Stimulated activated CD8-positive, alpha-beta memory T cell treated with anti-CD3 and anti-CD28 coated beads, Interleukin-12 subunit alpha, Interleukin-12 subunit beta, amount 100 ng/mL, for 4 hours (primary cell): ENCODE measurements at places on chromosomes 3 and 15.

DNA sequence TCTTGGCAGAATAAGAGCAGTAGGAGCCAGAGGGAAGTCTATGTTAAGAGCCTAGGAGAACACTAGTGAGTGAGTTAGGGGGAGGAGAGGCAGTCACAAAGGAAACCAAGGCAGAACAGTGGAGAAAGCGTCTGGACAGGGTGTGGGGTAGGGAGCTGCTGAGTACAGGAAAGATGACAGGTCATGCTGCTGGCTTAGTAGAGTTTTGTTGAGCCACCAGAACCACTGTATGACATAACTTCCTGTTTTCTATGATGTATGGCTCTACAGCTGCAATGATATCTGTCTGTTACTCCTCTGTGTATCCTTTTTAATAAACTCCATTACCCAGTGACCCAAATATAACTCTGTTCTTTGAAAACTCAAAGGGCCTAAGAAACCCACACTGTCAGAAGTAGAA, 10.6 kb upstream of the STT3B start:
- DNase-seq: no peak

DNA sequence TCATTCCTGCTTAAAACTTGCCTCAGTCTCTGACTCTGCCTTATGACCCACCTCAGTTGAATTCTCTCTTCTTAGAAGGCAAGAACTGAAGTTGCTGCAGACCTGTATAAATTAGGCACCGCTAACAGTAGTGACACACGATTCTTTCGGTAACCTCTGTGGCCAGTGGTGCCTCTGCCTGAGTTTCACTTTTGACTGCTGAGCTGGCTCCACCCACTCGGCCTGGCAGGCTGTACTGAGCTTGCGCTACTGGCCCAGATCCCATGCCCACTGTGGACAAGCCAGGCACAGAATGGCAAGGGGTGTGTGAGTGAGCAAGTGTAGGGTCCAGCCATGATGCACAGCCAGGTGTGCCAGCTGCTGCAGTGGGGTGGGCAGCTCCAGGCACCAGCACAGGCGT, 19.1 kb upstream of the EIF1B start:
- DNase-seq: no peak

DNA sequence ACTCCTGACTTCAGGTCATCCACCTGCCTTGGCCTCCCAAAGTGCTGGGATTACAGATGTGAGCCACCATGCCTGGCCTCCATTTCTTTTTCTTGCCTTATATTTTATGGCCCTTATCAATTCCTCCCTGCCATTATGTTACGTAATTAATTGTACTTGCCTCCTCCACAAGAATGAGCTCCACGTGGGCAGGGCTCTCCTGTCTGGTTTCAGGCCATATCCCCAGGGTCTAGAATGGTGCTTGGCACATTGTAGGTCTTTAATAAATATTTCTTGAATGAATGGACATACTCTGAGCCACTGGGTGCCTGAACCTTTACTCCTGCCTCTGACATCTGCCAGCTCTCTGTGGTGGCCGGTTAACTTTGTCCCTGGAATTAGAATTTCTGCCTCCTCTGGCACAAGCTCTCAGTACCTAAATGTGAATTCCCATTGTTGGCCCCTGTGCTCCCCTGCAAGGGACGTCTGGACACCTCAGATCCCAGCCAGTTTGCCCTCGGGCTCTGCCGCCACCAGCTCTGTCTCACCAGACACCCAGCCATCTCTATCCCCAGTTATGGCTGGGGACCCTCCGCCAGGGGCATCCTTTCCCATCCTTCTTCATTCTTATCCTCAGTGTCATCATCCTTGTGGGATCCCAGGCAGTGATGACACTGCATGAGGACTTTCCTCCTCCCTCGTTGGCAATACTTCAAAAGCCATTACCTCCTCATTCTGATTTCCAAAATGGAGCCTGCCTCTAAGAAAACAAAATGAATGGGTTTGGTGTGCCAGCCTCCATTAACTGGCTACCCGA, 165.6 kb upstream of the SMAD3 start:
- DNase-seq: no peak

DNA sequence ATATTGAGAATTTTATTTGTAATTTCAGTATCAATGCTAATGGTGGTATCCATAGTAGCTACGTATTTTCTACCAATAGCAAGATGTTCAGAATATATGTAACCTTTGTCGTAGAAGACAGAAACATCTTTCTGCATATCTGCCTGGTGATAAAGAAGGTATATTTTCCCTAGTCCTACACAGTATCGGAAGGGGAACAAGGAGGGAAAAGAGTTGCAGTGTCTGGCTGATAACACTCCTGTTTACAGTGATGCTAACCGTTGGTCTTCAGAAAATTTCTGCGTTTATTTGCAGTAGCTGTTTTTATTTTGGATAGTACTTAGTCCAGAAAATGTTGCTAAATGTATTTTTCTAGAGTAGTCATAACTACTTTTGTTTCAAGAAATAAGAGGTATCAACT, 25.2 kb downstream of the TSC22D2 start:
- DNase-seq: no peak

DNA sequence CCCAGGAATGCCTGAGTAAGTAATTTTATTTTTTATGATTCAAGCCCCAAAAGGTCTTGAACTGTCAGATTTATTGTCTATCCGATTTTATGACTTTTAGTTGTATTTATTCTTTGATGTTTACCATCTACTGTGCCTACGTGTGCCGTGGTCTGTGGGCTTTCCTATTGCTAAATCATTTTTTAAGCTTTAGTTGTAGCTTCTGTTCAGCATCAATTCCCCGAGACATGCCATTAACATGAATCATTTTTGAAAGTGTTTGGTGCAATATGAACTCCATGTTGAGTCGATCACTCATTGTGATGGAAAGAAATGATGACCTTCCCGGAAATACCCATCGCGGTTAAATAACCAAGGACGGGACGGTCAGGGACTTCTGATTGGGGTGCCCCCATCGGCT, 268.7 kb upstream of the THRB start:
- no peak for DNase-seq

- DNase-seq: no peak
Observed at GRCh38 chr3:136567599-136568188, 184.5 kb downstream of the STAG1 start.

GRCh38 chr3:59730591-59730990, 680.8 kb upstream of the CFAP20DC start:
- no peak for DNase-seq

DNA sequence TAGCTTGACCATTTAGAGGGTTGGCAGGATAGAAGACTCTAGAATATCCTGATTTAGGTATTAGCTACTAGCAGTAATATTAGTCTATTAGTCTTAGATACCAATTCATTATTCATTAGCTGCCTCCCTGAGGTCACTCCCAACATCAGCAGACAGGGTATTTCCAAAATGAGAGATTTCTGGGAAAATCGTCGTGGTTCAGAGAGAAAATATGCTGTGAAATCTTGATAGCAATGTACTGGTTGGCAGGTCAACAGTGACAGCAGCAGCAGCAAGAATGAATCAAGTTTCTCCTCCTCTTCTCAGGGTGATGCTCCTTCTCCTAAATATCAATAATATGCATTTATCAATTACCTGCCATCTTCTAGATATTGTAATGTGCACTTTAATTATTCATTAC, 41.3 kb upstream of the ROBO1 start:
- DNase-seq: no peak

GRCh38 chr3:17091910-17092582, 207.3 kb downstream of the PLCL2 start:
- no peak for DNase-seq

DNA sequence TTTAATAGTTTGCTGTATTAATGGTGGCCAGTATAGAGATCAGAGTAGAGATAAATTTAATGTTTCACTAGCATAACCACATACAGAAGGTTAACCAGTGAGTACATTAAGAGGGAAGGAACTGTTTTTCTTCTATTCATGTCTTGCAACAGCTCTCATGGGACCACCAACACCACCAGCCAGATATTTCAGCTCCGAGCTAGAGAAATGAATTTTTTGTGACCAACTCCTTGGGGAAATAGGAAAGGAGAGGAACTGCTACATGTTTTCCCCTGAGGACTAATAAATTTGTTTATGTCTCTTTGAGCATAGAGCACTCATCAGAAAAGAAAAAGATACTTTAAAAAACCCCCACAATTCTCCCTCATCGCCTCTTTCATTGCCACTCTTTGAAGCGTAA, 247.5 kb downstream of the MBNL1 start:
- DNase-seq: no peak

- no peak for DNase-seq
Observed at GRCh38 chr3:133742351-133743091, 3.7 kb upstream of the TF start.

DNA sequence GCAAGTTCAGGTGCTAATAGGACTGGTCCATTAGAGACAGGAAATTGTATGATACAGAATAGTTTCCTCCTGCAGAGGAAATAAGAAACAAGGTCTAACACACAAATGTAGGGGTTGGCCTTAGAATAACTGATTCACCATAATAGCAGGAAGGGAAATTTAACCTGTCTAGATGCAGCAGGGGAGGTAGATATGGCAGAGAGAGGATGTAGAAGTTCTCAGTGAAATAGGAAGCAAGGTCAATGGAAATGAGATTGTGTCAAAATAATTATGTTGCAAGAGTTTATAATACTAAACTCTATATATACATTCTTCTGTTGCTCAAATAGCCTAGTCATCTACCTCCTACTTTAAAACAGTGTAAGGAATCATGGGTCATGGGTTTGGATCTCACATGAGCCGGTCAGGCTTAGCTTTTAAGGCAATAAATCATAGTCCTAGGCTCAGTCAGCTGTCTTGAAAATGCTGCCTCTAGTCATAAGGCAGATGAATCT, 17.0 kb downstream of the BCL2A1 start:
- DNase-seq: no peak

DNA sequence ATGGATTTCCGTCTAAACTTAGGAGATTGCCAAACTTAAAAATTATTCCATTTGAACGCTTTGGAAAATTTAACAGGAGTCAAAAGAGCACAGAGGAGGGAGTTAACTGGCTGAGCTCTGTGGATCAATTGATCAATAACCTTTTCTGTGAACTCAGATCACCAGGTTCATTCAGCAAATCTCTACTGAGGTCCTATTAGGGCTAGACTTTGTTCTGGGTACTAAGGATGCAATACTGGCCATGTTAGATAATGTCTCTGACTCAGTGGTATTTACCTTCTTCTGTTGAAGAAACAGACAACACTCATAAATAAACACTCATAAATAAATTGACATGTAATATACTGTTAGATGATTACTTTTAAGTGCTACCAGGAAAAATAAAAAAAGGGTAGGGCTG, 323.4 kb upstream of the SUCLG2 start:
- DNase-seq: no peak

DNA sequence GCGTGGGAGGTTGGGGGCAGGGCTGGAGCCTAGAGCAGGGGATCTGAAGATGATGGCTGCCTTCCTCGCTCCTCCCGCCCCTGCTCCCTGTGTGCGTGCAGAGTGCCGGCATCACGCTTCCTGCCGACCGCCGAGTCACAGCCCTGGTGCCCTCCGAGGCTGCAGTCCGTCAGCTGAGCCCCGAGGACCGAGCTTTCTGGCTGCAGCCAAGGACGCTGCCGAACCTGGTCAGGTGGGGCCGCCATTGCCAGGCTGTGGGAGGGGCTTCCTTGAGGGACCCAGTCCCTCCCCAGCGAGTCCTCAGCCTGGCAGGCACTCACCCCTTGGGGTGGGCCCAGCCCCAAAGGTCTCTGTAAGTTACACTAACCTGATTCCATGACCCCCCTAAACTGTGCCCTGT, 17.6 kb downstream of the STAB1 start:
- no peak for DNase-seq

GRCh38 chr15:63447017-63447676, 57.2 kb upstream of the USP3 start:
- DNase-seq: no peak

DNA sequence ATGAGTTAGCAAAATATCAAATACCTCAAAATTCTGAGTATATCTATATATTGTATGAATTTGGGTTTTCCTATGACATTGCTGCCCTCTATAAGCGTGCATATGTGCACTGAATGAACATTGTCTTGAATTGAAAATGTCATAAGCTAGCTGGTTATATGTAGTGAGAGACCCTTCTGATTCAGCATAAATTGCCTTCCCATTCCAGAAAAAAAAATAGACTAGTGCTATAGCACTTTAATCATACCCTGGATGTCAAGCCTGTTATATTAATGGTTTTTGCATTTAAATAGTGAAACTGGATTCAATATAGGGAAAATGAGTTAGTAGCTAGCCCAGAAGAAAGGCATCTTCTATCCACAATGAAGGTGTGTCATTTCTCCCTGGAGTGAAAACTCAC, 265.1 kb downstream of the TUSC7 start:
- DNase-seq: no peak

GRCh38 chr3:112350018-112350810, 17.3 kb downstream of the CD200 start:
- DNase-seq: no peak

- no peak for DNase-seq
Observed at GRCh38 chr15:77737238-77738037, 104.7 kb upstream of the LINGO1 start.

GRCh38 chr3:33954956-33955355, 156.5 kb downstream of the PDCD6IP start:
- DNase-seq: no peak

GRCh38 chr3:37217098-37217849, 42.9 kb upstream of the LRRFIP2 start:
- DNase-seq: no peak
